ENCODE measurements at places on chromosomes 16 and 17.

DNA sequence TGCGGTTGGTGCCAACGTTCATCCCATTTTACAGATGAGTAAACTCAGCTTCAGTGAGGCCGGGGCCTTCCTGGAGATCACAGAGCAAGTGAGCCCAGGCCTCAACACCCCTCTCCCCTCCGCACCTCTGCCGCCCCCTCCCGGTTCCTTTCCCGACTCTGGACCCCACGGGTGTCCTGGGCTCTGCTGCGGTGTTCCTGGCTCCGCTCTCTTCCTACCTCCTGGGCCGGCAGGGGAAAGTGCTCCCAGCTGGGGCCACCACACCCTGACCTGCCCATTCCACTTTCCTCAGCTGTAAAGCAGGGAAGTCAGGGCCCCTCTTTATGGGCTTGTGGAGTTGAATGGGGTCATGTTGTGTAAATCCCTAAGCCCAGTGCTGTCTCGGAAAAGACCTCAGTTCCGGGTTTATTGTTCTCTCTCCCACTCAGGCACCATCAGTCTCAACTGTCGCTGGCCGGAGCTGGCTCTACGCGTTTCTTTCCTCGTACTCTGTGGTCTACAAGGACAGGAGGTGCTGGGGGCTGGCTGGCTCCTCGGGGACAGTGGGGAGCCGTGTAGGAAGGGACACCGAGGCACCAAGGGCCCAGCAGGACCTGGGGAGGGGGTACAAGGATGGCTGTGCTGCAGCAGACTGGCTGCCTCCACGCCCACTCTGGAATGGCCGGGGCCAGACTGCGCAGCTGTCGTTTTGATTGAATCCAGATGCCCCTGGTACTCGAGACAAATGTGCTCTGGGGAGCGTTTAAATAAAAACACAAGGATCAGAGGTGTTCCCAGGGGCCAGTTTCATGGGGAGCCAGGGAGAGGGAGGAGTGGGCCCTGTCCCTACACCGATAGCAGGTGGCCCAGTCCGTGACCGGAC is 21.7 kb upstream of the ACSF3 start:
- DNase-seq = peak; percentile 40

GRCh38 chr17:80455336-80455710 is 21.1 kb downstream of the NPTX1 start:
- no peak for DNase-seq

GRCh38 chr17:75643643-75644017 is 10.4 kb downstream of the SMIM5 start:
- no peak for DNase-seq

DNA sequence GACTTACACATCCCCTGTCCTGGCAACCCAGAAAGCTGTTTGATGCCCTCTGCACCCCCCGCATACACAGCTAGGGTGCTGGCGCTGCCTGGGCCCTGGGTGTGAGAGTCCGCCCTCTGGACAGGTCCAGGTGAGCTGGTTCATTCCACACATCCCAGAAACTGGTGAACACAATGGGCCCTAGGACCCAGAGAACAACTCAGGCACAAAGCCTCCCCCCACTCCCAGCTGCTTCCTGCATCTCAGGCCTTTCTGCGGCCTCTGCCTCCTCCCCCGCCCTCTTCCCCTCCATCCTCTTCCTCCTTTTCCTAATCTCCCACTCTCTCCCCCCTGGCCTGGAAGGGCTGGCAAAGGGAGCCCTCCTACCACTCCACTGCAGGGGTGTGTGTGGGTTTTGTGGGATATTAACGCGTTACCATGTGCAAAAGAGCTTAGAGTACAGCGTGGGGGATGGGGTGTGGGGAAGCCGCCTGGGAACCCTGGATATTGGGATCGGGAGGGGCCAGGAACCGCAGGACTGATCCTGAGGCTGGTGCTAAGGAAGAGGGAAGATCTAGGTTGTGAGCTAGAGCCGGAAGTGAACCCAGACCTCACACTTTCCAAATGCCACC is 1.6 kb upstream of the PPP1R9B start:
- DNase-seq = peak; percentile 88

GRCh38 chr17:76085731-76086366 is 6.9 kb downstream of the ZACN start:
- no peak for DNase-seq

DNA sequence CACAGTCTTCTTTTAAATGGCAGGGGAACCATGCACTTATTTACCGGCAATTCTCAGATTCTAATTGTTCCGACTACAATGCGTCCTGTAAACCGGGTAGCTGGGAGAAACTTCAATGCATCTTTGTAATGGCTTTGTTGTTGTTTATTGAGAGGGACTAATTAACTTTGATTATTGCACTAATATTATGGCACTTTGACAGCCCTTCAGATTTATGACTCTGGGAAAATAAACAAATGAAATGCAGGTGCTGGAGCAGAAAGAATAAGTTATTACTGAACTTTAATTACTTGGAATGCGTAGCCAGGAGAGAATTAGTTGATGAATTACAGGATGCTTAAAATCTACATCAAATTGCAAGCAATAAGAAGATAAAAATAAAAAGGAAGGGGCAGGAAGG is 77.0 kb downstream of the WWOX start:
- no peak for DNase-seq

DNA sequence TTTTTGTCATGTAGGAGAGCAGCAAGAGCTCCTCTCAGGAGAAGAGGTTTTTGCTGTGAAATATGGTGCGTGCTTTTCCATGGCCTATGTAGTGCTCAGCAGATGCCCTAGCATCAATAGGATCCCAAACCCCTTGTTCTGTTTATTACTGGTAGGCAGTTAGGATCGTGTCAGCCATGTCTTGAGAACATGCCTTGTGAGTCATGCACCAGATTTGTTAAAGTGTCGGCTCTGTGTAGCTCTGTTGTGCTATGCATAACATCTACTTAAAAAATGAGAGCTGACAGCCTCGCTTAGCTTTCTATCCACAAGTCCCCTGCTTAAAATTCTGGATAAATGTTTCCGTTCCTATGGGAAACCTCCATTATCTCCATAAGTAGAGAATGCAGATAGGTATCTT is 4.4 kb upstream of the EIF4A3 start:
- DNase-seq = no peak

DNA sequence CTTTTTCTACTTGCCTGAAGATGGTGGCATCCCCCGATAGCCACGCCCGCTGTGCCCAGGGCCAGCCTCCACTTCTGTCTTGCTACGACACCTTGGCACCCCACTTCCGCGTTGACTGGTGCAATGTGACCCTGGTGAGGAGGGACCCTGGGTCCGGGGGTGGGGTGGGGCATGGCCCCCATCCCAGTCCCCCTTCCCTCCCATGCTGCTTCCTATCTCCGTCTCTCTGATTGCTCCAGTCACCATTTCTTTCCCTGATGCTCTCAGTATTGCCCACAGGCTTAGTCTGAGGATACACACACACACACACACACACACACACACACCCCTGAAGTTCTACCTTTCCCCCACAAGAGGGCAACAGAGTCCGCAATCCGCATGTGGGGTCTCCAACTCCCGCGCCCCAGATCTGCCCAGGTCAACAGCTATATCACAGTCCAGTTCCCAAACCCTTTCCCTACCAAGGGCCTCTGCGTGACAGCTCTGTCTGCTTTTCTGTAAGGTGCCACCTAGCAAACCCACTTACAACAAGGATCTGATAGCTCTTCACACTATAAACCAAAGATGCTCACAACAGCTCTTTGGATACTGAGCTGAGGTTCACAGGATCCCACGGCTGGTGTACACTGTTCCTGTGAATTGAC is 3.4 kb downstream of the SGCA start:
- no peak for DNase-seq

DNA sequence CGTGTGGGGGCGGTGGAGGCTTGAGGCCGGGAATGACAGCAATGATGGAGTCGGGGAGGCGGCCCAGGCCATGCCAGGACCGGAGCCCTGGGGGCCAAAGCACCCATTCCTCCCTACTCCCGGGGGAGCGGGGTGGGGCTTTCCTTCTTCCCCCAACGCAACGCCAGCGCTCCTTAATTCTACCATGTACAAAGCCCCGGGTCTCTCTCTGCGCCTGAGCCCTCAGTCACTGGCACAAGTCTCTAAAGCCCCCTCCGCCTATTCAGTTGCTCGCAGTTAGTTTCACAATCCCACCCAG is 245 bp upstream of the RNF227 start:
- no peak for DNase-seq

GRCh38 chr17:72467841-72468653 is 347.2 kb downstream of the SOX9 start:
- peak; percentile 65 for DNase-seq

DNA sequence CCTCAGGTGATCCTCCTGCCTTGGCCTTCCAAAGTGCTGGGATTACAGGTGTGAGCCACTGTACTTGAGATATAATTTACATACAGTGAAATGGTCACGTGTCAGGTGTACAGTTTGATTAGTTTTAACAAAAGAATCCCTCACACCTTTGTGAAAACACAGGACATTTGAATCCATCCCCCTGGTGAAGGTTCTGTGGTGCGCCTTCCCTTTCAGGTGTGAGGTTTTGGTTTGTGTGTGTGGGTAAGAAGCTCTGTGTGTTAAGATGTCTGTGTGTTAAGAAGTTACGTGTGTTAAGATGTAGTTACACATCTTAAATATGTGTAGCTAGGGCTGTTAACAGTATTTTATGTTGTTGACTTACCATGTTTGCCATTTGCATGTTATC is 4.4 kb downstream of the SEC14L1 start:
- DNase-seq = no peak

DNA sequence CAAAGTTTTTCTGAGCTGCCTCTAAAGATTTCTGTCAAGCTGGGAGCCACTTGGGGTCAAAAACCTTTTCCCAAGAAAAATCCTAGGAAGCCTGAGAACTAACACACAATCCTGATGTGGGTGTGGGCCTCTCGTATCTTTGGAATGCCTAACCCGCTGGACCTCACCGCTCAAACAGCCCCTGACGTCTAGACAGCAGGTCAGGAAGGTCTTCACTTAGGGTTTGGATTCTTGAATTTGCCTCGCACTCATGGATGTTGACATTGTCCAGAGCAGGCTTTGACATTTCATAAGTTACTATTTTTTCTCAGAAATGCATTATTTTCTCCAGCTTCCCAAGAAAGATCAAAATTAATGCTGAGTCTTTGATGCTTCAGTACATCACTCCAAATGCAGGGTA is 18.9 kb downstream of the TEX2 start:
- DNase-seq = no peak

GRCh38 chr17:46135879-46136563 is 57.2 kb downstream of the KANSL1 start:
- DNase-seq = no peak

DNA sequence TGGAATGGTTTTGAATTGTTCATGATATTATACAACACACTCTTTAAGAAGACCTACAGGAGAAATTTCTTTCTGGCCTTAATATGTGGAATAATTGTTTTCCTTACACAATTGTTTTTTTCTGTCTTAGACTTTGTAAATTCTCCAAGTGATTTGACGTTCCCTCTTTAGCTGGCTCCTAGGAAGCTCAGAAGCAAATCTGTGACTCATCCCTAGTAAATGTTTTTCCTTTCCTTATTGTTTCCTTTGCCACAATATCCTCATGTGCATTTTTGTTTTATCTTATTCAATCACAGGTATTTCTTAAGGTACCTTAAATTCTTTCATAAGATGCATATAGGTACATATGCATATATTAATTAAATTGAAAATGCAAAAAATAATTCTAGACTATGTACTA is 13.5 kb downstream of the KIAA0753 start:
- DNase-seq = no peak

- DNase-seq = no peak
Measured at GRCh38 chr17:64065161-64065560, 44.7 kb upstream of the ICAM2 start.

- DNase-seq = no peak
Measured at GRCh38 chr16:63289834-63290460, 1253.7 kb upstream of the CDH8 start.

DNA sequence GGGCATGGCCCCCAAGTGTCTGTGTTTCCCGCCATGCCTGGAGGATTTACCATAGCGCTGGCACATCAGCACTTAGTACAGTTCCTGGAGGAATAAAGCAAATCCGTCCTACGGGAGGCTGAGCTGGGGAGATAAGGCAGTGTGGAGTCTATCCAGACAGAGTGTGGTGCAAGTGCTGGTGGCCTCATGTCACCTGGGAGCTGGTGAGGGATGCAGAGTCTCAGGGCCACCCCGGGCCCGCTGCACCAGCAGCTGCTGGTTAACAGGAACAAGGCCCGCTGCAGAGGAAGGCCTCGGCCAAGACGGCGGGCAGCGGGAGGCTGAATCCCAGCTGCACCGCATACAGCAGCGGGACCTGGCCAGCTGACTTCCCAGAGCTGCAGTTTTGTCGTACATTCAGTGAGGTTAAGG is 57.3 kb upstream of the CDC42EP4 start:
- no peak for DNase-seq

- DNase-seq = no peak
Measured at GRCh38 chr17:38341035-38341721, 2.6 kb downstream of the GPR179 start.

GRCh38 chr16:68921637-68922036 is 78.3 kb downstream of the TANGO6 start:
- no peak for DNase-seq

DNA sequence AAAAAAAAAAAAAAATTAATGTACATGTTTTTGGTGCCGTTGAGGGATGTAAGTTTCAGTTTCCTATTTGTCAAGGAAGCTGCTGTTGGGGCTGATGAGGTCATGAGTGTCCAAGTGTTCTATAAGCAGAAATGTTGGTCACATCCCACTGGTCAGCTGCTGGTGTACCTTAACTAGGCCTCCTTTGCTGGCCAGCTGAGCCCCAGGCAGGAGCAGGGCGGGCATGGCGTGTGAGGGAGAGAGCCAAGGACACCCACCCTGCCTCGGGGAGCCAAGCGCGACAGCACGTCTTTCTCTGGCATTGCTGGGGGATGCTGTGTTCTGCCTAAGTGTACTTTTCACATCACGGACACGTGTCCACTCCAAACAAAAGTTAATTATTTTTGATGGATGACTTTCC is 108.1 kb upstream of the CDC42EP4 start:
- no peak for DNase-seq

GRCh38 chr17:42849451-42850181 is 1.4 kb upstream of the AOC3 start:
- DNase-seq = no peak

All from HFF-Myc (cell line).